ENCODE measurements at places on chromosomes 13 and 19.

GRCh38 chr13:47945738-47946137 is 55.3 kb downstream of the SUCLA2 start:
- DNase-seq, result no peak

- no peak for DNase-seq
Observed at GRCh38 chr13:63972328-63972727, 2556.7 kb upstream of the PCDH20 start.

DNA sequence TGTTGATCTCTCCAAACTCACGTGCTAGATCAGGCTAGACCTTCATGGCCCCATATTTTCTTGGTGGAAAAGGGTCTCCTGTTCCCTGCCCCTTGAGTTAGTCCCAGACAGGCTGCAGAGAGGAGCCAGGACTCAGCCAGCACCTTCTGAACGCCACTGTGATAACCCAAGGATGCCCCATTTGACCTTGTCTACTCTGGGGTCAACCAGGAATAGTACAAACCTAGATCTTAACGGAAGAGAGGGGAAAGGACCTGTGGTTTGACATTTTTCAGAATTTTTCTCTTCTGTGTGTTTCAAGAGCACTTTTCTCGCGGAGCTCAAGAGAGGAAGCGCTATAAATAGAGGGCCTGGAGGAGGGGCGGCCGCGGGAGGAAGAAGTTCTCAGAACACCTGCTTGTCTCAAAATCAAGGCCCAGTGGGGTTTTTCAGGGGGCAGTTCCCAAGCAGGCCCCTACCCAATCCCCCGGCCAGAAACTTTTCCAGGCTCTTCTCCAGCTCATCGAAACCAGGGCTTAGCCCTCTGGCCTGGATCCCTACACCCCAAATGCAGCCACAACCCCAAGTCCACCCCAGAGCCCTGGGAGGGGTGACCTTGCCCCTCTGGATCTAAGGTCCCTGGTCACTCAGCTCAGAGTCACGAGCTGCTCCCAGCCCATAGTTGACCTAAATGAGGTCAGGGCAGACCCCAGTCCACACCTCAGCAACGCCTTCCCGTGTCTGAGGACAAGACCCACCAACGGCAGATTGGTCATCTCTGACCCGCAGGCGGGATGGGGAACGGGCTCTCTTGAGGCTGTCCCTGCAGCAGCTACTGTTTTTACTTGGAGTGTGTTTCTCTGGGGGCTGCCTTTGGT is 75.6 kb upstream of the TM9SF2 start:
- DNase-seq, result no peak

GRCh38 chr19:7815325-7815724 is 14.7 kb upstream of the EVI5L start:
- no peak for DNase-seq

GRCh38 chr19:2274931-2275535 is 6.9 kb downstream of the PEAK3 start:
- no peak for DNase-seq

DNA sequence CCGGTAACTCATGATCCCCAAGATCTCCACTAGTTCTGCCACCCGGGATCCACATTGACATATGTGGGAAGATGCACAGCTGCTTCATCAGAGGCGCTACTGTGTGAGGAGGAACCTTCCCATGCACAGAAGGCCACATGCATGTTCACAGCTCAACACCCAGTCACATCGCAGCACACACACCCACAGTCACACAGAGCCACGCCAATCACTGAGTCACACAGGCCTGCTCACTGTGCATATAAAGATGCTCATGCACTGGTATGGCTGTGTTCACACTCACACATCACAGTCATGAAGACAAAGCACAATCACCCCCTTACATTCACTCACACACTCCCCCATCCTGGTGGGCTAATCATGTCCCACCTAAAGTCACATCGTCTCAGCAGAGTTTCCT is 9.8 kb downstream of the CLC start:
- DNase-seq, result no peak

DNA sequence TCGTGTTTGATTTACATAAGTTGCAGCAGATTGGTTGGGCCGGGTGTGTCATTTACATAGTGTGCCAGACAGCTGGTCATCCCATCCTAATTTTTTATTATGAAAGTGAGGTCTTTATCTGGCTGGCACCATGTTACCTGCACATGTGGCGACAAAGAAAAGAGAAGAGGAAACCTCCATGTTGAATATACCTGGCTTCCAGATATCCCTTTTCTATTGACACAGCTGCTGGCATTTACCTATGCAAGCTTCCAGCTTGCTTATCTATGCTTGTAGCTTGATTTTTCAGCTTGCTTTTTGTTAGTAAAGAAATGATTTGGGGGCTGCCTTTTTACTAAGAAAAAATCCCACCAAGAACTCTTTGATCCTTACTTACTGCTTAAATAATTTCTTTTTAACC is 681.3 kb upstream of the SLITRK1 start:
- no peak for DNase-seq

Data from T-helper 9 cell (primary cell).